ENCODE measurements at places on chromosomes 2 and 18.

GRCh38 chr2:6908291-6908690, 8.9 kb upstream of the RNF144A start:
- no peak for DNase-seq

- DNase-seq: no peak
These were observed 3.4 kb downstream of the ACVR1C start for GRCh38 chr2:157625296-157625695.

DNA sequence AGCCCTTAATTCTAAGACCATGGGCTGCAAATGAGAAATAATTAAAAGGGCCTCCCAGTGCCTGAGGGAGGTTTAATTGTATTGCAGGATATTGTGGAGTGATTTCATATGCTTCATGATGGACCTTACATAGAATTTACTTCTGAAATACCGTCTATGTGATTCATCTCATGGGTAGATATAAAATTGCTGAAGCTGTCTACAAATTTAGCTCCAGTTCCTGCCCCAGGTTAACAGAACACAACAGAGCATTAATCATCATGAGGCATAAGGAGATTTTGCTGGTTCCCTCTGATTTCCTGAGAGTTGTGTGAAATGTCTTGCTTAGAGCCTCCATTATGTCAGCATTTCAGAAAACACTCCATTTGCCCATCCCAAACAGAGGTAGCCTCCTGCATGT, 770 bp downstream of the UPP2 start:
- DNase-seq: no peak

DNA sequence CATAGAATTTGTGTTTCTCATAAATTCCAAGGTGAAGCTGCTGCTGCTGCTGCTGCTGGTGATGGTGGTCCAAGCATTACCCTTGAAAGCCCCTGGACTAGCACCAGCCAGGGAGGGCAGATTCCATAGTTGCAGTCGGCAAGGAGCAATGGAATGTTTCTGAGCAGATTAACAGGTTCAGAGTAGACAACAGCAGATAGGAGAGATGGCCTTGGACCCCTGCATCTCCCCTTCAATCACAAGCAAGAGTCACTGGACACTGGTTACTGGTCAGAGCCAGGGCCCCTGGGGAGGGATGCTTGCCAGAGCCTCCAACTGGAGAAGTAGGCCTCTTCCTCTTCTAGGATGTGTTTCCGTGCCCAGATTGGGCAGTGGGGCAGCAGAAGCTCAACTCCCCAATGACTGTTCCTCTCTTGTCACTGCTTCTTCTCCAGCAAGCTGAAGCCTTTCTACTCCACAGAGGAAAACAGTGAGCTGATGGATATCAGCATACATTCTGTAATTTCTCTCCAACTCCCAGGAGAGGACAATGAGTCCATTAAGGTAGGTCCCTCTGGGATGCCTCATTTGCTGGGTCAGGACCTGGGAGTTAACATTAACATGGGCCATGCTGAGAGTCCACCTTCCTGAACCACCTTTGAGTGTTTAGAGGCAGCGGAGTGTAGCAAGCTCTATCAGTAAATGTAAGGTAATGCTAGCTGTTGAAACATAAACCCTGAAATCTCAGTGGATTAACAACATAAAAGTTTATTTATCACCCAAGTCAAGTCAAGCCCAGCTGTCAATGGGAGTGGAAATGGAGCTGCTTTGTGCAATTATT, 35.3 kb downstream of the MROH2A start:
- DNase-seq: no peak

- no peak for DNase-seq
These were observed 83.8 kb upstream of the TMEM17 start for GRCh38 chr2:62589691-62590356.

DNA sequence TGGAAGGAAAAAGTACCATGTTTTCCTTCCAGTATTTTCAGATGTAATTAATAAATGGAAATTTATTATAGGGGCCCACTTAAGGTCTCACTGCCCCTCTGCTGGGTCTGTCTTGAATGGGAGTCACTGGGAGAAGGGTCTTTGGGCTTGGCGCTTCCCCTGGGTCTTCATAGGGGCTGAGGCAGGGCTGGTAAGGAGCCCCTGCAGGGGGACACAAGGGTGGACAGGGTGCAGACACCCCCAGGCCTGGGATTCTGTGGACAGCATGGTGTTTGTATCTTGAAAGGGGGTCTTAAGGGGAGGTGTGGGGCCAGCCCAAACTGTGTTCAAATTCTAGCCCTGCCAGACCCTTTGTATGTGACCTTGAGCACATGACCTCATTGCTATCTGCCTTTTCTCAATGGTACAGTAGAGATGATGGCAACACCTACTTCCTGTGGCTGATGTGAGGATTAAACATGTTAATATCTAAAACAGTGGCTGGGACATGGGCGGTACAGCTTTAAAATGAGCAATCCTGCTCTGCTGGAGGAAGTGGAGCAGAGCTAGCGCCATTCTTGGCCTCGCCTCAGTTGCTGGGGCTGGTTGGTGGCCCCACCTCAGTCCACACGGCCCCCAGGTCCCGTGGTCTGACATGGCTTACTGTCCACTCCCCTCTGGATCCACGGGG, 71.6 kb downstream of the GNAL start:
- no peak for DNase-seq

GRCh38 chr2:192953116-192953515, 758.4 kb upstream of the TMEFF2 start:
- DNase-seq: no peak

DNA sequence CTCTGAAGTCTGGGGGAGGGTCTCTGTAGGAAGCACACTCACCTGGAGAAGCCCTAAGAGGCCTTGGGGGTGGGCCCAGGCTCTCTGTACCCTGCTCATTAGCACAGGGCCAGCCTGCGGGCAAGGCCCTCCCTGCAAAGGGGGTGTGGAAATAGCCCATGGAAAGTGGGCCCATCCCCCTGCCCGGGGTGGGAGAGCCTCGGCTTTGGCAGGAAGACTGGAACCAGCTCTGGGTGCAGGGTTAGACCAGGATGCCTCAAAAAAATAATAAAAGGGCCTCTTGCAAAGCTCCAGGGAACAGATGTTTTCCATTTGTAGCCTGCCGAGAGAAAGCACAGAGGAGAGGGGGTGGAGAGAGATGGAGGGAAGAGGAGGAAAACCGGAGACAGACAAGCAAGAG, 98.7 kb downstream of the STPG4 start:
- DNase-seq: no peak

DNA sequence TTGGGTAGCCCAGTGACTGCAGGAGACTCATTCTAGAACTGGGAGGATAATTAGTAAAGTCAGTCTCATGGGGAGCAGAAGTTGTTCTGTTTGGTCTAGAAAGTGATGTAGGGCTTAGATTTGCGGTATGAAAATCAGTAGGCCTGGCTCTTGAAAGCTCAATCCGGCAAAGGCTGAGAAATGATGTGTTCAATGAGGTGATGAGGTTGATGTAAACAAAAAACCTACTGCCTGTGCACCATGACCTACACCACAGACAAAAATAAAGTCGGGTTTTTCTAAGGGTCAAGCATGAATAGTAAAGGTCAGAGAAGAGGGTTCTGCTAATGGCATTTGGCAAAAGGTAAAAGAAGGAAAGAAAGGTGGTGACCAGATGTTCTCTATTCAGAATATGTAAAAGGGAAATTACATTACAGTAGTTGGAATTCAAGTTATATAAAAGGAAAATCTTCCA, 80.8 kb upstream of the COL5A2 start:
- no peak for DNase-seq

DNA sequence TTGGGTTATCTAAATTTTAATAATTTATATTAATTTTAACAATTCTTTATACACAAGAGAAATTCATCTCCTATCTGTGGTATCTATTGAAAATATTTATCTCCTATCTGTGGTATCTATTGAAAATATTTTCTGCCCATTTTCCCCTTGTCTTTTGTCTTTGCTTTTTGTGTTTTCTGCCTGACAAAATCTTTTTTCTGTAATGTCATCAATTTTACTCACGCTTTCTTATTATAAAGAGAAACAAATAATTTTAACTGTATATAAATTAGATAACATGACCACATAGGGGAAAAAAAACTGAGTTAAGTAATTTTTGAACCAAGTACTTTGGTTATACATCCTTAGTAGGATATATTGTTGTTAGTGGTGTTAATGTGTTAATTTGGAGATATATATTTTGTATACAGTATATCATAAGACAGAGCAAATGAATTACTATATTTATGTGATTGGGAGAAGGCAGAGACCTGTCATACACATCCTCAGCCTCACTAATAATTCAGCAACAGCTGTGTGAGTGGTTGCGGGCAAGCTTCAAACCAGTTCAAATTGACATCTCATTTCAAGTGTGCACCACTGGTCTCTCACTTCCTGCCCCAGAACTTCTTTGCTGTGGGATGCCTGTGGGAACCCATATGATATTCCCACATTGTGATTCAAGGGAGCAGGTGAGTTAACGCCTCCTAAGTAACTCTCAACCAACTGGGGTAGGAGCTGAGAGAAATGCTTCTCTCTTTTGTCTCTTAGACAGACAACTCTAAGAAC, 292.4 kb downstream of the SP3 start:
- DNase-seq: no peak

DNA sequence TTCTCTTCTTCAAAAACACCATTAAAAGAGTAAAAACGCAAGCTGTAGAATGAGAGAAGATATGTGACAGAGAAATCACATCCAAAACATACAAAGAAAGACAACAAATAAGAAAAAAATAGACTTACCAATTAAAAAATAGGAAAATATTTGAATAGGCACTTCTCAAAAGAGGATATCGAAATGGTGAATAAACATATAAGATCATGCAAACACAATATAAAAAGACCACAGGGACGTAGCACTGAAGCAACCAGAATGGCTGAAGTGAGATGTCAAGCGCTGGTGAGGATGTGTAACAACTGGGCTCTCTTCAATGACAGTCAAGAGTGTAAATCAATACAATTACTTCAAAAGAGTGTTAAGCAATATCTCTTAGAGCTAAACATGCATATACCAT, 202.3 kb downstream of the ZBTB7C start:
- DNase-seq: no peak

DNA sequence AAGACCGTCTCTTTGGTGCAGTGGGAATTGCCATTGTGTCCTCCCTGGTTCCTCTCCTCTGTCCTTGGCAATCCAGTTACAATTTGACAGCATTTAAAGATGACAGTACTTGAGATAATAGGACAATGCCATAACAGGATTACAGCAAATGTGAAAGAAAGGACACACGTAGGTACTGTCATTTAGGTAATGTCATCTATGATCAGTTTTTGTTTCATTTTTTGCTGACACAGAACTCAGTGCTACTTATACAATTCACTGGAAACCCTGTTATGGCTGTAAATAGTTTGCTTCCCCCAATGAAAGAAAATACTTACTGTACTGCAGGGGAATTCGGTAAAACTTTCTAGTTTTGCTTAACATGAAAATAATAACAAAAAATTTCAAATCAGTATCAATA, 65.2 kb downstream of the BCL11A start:
- no peak for DNase-seq

DNA sequence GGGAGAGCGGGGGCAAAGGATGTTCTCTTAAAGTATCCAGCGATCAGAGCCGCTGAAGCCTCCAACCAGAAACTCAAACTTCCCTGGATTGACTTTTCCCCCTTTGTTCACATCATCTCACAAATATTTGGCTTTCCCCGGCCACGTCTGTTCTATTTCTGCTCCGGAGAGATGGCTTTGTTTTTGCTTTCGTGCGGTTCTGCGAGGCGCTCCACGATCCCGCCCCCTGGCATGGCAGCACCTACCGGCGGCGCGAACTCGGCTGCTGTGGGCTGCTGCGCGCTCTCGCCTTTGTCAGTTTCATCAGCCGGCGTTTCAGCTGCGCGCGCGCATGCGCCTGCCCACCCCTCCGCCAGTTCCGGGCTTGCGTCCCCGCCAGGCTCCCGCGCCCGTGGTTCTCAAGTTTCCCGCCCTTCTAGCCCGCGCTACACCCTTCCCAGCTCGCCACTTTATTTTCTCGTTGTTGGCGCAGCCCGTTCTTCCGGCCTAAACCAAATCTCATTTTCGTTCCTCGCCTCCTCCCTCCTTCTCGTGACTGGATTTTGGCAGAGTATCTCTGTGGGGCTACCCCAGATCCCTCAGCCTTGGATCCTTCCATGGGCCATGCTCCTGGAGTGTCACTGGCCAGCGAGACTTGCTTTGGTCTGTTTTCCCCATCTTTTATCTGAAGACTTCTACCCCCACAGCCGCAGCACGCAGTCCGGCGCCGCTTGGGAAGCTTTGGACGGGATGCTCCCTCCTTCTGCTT, 98.0 kb downstream of the INSIG2 start:
- peak; percentile 82 for DNase-seq

DNA sequence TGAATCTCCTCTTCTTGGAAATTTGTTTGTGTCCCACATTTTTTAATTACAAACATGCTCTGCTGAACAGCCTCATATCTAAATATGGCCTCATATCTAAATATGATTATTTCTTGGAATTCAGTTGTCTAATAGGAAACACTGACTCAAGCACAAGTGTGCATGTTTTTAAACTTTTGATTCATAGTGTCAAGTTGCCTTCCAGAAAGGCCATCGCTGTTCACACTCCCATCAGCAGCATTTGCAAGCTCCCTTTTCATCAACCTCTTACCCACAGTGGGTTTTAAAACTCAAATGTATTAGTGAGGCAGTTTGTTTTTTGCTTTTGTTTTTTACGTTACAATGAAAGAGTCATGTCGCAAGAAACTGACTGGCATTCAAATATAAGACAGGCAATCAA, 65.2 kb upstream of the SMAD2 start:
- DNase-seq: no peak

DNA sequence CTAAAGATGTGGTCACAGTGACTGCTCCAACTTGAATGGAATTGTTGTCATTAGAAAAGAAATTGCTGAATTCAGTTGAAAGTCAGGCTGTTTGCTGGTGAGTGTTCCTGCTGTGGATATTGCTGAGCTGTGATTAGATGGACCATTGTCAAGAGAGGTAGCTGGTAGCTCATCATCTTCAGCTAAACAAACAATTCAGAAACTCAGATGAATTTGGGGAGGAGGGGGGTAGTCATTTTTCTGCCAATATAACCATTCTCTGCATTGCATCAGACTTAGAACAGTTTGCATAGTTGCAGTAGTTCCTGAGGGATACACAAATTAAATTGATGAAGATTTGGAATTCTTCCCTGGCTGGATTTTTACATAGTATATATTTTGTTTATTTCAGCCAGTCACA, 108.3 kb downstream of the MTCL1 start:
- no peak for DNase-seq

- DNase-seq: no peak
These were observed 16.3 kb upstream of the ATOH8 start for GRCh38 chr2:85737481-85737880.

DNA sequence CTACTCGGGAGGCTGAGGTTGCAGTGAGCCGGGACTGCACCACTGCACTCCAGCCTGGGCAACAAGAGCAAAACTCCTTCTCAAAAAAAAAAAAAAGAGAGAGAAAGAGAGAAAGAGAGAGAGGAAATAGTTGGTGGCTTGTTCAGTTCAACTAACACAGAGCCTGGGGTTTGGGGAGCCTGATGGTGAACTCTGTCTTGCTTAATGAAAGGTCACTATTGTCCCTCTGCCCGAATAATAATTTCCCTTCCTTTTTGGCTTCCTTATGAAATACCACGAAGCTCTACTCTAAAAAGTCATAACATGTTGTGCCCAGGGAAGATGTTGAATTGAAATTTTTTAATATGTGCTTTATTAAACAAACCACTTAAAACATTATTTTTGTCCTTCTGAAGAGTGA, 17.3 kb downstream of the BCL2 start:
- DNase-seq: no peak
